ENCODE measurements at places on chromosomes 2 and 18.
A peak's percentile ranks its signal among the peaks of the same experiment; 100 is the strongest.

DNA sequence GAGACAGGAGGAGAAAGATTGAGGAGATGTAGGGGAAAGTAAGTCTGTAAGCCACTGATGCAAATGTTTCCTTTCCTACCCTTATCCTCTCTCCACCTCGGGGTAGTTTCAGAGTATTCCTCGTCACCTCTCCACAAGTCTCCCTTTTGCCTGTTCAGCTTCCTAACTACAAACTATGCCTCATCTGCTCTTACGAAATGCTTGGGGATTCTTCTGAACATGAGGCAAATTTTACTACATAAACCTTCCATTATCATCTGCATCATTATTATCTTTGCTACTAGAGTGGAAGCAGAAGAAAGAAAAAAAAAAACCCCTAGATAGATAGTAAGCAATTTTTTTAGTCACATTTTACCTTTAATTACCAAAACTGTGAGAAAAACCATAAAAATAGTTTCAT lies 43.1 kb upstream of the CWC22 start:
- DNase-seq = no peak

GRCh38 chr2:74864728-74865722 lies 31.1 kb downstream of the HK2 start:
- peak; percentile 35 for DNase-seq

GRCh38 chr2:20657522-20658235 lies 6.8 kb upstream of the HS1BP3 start:
- no peak for DNase-seq

GRCh38 chr2:173132531-173132930 lies 56.9 kb downstream of the MAP3K20 start:
- no peak for DNase-seq

GRCh38 chr2:141162314-141162713 lies 968.5 kb downstream of the LRP1B start:
- no peak for DNase-seq

GRCh38 chr18:9571546-9571945 lies 42.8 kb downstream of the PPP4R1 start:
- DNase-seq = no peak

DNA sequence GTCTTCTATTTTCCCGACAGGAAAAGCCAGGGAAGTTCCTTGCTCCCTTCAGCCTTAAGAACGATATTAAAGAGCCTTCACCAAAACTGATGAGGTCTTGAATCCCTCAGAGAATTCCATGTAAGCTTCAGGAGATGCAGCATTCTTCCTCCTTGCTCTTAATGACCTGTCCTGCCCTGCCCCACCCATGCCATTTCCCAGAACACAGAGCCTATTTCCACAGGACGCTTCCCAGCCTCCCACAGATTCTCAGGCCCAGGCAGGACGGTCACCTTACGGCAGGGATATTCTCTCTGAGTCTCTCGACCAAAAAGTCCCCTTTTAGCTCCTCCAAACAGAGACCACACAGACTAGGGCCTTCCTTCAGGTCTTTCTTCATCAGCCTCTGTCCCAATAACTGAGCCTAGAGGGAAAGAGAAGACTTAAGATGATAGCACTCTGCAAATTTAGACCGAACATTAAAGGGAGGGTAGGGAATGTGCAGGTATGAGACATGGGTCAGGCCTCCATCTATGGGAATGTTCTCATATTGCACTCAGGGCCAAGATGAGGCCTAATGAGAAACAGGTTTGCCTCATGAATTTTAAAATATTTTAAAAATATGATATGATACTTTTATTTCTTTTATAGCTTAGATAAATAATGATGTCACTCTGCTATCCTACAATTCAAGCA lies 62.1 kb downstream of the COBLL1 start:
- no peak for DNase-seq

GRCh38 chr2:208620487-208620978 lies 213.9 kb downstream of the PTH2R start:
- no peak for DNase-seq

DNA sequence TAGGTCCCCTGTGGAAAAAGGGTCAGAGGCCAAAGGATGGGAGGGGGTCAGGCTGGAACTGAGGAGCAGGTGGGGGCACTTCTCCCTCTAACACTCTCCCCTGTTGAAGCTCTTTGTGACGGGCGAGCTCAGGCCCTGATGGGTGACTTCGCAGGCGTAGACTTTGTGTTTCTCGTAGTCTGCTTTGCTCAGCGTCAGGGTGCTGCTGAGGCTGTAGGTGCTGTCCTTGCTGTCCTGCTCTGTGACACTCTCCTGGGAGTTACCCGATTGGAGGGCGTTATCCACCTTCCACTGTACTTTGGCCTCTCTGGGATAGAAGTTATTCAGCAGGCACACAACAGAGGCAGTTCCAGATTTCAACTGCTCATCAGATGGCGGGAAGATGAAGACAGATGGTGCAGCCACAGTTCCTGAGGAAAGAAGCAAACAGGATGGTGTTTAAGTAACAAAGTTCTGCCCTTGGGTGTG lies 165.8 kb downstream of the RPIA start:
- DNase-seq = no peak

- DNase-seq = no peak
These were observed 320.9 kb upstream of the ETAA1 start for GRCh38 chr2:67076239-67076624.

GRCh38 chr2:174977364-174977763 lies 27.8 kb downstream of the CHN1 start:
- no peak for DNase-seq

GRCh38 chr18:31503011-31503410 lies 5.0 kb downstream of the DSG2 start:
- DNase-seq = no peak

DNA sequence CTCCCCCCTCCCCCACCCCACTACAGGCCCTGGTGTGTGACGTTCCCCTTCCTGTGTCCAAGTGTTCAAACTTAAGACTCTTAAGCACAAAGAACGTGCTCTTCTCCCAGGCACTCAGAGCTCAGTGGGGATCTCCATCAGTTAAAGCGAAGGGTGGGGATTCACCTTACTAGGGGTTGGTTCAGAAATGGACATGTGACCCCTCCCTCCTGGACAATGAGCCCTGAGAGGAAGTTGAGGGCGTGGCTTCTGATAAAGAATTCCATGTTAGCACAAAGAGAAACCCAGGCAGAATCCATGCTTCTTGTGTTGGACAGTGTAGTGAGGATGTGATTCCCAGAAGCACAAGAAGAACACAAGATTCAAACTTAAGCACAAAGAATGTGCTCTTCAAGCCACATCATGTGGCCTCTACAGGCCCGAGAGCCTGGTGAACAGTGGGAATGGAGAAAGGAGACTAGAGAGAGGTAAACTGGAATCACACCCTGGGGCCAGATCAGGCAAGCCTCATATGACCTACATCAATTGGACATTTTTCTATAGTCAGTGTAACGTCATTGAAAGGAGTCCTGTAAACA lies 78.1 kb upstream of the TTC39C start:
- no peak for DNase-seq

DNA sequence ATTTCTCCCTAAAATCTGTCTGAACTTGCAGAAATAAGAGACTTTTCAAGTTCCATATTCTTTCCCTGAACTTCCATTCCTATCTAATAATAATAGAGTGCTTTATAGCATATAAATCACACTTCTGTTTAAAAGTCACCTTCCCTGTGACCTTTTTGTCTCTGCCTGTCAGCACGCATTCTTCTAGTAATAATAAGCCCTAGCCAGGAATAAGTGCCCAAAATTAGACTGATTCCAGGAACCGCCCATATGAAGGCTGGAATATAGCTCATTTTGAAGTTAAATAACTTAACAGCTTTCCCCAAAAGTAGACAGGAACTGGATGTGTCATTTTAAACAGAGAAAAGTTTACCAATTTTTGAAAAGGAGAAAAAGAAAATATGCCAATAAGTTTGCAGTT lies 576.5 kb downstream of the EPHA4 start:
- DNase-seq = no peak

DNA sequence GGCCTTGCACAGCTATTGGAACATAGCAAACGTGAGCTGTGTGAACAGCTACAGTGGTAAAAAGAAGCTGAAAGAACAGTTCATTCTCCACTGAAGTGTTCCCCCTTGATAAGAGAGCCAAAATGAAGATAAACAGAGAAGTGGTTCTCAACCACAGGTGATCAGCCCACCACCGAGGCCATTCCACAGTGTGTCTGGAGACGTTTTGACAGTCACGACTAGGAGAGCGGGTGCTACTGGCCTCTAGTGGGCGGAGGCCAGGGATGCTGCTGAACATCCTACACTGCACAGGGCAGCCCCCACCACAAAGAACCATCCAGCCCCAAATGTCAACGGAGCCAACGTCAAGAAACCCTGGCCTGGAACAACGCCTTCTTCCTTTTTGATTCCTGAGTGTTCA lies 38.4 kb downstream of the ADCY3 start:
- no peak for DNase-seq

- DNase-seq = no peak
These were observed 65.2 kb upstream of the RAPH1 start for GRCh38 chr2:203600286-203600685.

DNA sequence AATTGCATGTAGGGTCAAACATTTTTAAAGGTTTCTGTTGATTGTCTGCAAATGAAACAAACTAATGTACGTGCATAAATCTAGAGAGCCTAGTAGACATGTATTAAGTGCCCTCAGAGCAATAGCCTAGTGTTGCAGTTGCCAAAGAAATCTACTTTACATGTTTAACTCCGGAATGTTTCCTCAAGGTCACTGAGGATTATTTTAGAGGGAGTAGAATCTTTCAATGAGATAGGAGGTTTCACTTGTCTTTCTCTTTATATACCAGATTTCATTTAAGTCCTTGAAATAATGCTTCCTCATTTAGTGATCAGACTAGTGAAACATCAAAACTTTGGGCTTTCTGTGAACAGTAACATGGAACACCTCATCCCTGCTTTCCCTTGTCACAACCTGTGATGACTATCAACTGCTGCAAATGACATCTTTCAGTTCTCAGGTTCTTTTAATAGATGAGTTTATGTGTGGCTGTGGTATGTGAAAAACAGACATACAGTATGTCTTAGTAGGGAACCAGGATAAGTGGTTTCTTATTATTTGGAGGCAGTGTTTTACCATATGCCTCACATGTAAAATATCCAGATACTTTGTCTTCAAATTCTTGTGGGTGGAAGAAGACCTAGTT lies 5.5 kb downstream of the UBE2E3 start:
- no peak for DNase-seq

- DNase-seq = no peak
These were observed 32.9 kb downstream of the SOX11 start for GRCh38 chr2:5725072-5725471.

- DNase-seq = no peak
These were observed 22.6 kb downstream of the MAPK4 start for GRCh38 chr18:50582500-50582899.

DNA sequence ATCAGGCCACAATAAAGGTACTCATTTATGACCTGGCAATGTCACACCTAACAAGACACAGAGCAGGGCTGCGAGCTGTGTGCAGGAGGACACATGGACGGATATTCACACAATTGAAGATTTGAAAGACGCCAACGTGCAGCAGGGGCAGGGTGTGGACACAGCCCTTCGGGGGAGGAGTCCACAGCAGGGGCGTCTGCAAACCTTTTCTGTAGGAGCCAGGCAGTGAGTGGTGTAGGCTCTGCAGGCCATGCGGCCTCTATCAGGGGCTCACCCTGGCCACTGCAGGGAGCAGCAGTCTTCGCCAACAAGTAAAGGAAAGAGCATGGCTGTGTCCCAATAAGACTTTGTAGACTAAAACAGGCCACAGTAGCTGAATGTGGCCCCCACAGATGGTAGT lies 125.7 kb upstream of the SNTG2 start:
- no peak for DNase-seq

DNA sequence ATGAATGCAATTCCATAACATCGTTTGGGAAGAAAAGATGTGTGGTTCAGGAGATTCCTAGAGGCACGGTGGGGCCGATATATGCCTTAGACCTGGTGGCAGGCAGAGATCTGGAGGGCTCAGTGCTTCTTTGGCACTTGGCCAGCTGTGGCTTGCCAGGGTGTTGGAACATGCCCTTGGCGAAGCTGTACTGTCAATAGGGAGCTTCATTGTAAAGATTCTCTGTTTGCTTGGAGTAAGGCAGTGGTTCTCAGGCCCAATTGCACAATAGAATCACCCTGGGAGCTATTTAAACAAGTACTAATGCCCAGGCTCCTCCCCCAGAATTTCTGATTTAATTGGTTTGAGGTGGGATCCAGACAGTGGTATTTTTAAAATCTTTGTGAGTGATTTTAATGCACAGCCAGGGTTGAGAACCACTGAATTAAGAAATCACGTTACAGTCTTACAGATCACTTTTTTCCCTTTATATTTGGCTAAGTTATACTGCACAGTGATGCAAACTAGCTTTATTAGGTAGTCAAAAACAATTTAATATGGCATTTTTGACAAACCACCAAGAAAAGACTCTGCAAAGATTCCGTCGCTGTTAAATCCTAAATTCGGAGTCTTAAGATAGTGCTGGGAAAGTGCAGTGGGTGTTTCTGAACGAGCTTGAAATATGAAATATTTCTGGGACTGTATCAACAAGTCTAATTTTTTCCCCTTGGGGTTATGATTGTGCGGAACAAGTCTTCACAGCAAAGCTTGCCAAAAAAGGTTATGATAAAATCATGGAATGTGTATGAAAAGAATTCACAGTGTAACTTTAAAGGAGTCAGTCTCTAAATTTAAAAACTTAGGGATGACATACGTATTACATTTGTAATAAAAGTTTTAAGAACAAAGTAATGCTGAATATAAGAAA lies 78.0 kb downstream of the CRIM1 start:
- peak; percentile 57 for DNase-seq

DNA sequence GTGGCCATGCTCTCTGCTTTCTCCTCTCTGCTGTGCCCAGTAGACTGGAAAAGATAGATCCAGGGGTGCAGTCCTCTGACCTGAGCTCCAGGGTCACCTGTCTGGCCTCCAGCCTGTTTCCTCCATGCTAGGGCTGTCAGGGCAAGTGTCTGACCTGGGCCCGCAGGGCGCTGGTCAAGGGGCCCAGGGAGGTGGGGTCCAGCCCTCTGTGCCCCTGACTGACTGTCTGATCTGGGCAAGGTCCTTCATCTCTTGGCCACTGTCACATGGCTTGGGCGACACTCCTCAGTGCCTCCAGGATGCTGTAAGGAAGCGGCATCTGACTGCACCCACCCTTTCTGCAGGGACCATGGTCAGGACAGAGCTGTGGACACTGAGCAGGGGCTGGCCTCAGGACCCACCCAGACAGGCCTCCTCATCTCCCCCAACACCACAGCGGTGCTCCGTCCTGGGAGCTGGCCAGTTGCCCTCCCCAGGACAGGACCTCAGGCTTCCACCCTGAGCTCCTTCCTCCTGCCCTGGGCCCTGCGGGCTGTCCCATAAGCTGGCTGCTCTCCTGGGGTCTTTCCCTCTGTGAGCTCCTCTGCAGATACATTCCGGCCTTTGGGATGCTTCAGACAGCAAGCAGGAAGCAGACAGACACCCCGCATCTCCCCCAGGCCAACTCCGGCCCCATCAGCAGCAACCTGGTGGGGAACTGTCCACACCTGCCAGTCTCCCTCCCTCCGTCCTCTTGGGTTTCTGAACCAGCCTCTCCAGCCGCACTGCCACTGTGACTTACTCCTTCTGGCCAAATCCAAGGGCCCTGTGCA lies 21.2 kb upstream of the ALPI start:
- peak; percentile 9 for DNase-seq

DNA sequence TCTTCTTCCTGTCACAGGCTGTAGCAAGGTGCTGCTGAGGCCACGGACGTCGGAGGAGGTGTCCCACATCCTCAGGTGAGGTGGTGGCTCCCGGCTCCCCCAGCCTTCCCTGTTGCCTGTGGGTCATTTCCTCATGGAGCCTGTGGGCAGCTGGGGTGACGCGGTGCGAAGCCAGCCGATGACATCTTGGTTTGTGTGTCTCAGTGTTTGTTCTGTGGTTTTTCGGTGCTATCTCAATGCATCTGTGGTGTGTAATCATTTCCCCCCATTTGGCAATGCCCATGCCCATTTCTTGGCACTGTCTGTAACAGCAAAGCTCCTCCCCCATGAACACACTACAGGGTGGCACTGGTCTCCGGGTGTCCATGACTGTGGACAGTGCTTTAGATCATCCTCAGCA lies 6.6 kb downstream of the D2HGDH start:
- DNase-seq = no peak

Data from GM03348 (cell line).